Bladder microvascular endothelial cell (primary cell): ENCODE measurements at places on chromosomes 1 and 21. TPM values are rescaled to one million over a fixed set of nuclear protein-coding genes. Genes with fewer than 3 reads are reported as not detected.

Gene ACKR1
- total RNA-seq = not detected in 2 replicates

Gene TMEM53
- total RNA-seq = 2.1 and 3.2 TPM in 2 replicates

Gene EYA3
- 6.5 and 18.2 TPM in 2 replicates for total RNA-seq

Gene PRAMEF6
- total RNA-seq = not detected in 2 replicates

Gene ALX3
- not detected in 2 replicates for total RNA-seq

Gene CNKSR1
- total RNA-seq = 0.31 TPM in 1 of 2 replicates, not detected in the other

Gene RIPPLY3
- not detected in 2 replicates for total RNA-seq

Gene SPATA17
- 0.06 TPM in 1 of 2 replicates, not detected in the other for total RNA-seq

Gene RGS8
- total RNA-seq = under 0.01 TPM in 1 of 2 replicates, not detected in the other

Gene GCSAML
- total RNA-seq = under 0.01 TPM in 1 of 2 replicates, not detected in the other

Gene WNT3A
- total RNA-seq = not detected in 2 replicates
